ENCODE measurements at places on chromosomes 12 and 14.
A peak's percentile ranks its signal among the peaks of the same experiment; 100 is the strongest.

GRCh38 chr12:70367258-70368141, 1.4 kb downstream of the KCNMB4 start:
- no peak for DNase-seq

GRCh38 chr12:57161491-57161890, 14.1 kb upstream of the LRP1-AS start:
- DNase-seq = no peak

DNA sequence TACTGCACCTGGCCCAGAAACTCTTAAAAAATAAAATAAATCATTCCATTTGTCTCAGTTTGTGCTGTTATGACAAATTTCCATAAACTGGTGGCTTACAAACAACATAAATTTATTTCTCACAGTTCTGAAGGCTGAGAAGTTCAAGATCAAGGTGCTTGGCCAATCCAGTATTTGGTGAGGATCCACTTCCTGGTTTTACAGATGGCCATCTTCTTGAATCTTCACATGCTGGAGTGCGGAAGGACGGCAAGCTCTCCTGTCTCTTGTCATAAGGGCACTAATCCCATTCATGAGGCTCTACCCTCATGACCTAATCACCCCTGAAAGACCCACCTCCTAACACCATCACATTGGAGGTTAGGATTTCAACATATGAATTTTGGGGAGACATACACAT, 29.9 kb upstream of the MYBPC1 start:
- peak; percentile 22 for DNase-seq

GRCh38 chr14:99359906-99360305, 87.9 kb upstream of the BCL11B start:
- no peak for DNase-seq

GRCh38 chr12:12079291-12079690, 8.6 kb downstream of the BCL2L14 start:
- no peak for DNase-seq

- no peak for DNase-seq
Measured at GRCh38 chr14:53841109-53842099, 115.2 kb downstream of the BMP4 start.

- no peak for DNase-seq
Measured at GRCh38 chr14:26833621-26834176, 235.9 kb upstream of the NOVA1 start.

DNA sequence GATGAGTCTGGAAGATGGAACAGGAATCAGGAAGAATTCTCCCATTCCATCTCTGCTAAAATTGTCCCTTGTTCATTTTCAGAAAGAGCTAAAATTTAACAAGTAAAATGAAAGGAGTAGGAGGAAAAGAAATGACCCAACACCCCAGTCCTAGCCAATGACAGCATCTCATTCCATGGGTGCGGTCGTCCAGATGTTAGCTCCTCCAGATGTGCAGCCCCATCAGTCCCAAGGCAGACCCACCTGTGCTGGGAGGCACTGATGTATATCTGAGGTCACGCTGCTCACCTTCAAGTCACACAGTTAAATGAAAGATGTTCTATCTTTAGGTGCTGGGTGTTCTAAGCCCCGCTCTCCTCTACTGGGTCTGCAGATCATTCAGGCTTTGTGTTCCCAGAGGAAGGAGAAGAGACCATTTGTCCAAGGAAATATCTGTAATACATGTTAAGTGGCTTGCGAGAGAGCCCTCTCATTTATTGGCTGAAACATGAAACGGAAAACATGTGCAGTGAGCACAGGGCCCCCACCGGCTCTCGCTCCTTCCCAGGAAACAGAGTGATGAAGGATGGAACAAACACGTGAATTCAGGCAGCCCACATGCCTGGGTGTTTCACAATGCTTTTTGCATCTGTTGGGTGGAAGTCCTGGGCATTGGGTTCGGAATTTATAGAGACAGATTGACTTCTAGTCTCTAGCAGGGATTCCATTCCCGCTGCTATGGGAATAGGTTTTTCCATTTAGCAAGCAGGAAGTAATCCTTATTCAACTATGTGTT, 294.6 kb downstream of the NUAK1 start:
- no peak for DNase-seq

DNA sequence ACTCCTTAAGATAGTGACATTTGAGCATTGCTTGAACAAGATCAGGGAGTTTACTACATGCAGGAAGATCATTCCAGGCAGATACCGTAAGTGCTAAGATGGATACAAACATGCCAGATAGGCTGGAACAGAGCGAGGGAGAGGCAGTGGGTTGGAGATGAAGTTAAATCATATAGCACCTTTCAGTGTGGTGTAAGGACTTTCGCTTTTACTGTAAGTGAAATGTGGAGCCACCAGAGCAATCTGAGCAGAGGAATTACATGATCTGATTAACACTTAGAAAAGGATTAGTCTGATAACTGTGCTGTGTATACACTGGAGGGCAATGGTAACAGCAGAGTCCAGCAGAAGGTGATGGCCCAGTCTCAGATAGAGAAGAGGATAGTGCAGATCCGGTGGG, 163.0 kb upstream of the SSTR1 start:
- DNase-seq = no peak

DNA sequence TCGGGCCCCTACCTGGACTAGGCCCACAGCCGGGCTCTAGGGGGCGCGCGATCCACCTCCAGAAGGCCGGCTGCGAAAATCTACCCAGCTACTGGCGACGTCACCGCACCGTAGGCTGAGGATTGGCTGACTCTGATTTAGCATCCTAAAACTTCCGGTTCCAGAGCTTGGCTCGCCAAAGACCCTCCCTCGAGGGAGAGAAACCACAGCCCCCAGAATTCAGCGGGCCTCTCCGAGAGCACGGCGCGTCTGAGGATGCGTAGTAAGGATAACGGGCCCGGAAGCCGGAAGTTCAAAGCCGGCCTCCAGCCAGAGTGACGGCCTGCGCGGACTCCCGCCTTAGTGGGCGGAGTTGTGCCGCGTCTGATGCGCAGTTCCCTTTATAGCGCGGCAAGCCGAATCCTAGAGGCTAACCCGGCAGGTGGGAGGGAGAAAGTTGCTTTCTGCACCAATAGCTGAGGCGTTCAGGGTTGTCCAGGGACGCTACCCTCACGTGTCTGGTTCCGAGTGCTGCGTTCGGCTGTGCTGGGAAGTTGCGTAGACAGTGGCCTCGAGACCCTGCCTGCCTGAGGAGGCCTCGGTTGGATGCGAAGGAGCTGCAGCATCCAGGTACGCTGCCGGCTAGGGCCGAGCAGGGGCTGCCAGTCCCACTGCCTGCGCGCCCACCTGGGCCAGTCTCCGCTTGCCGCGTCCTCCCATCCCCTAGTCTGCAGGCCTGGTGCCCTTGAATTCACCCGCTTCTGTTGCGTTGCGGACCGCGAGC, at the start of gene COX14:
Gene COX14, plus strand, starts transcription at position 544 of the 763 bp plus-strand sequence. CDS start 7,808 bp downstream, outside the sequence.
- DNase-seq = peak; percentile 99

- DNase-seq = no peak
Measured at GRCh38 chr14:71203306-71203705, 296.0 kb downstream of the PCNX1 start.

DNA sequence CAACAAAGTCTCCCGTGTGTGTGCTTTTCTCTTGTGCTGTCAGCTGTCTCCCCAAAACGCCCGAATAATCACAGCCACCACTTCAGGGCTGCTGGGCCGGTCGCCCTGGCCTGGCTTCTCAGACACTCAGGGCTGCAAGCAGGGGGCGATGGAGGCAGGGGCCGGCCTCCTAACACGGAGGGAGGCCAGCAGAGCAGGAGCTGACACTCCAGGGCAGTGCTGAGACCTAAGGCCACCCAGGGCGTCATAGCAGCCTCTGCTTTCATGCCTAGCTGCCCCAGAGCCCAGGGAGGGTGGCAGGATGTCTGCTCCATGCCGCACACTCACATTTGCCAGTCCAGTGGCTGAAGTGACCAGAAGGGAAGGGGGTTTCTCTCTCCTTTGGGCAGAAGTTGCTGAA, 25.6 kb downstream of the STX2 start:
- no peak for DNase-seq

DNA sequence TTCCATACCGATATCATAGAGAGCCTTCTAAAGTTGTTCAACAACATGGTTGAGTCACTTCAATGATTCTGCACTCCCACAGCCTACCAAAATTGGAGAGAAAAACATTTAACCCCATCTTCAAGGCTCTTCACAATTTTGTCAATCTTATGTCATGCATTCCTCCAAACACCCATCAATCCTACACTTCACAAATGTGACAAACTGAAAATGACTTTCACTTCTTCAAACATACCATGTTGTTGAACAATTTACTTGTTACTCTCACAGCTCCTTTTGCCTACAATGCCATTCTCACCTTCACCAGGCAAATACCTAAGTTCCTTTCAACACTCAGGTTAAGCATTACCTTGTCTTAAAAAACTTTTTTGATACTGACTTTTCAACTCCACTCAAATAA, 88.0 kb downstream of the OSBPL8 start:
- no peak for DNase-seq

GRCh38 chr12:49054096-49054495, 6.5 kb downstream of the KMT2D start:
- no peak for DNase-seq

DNA sequence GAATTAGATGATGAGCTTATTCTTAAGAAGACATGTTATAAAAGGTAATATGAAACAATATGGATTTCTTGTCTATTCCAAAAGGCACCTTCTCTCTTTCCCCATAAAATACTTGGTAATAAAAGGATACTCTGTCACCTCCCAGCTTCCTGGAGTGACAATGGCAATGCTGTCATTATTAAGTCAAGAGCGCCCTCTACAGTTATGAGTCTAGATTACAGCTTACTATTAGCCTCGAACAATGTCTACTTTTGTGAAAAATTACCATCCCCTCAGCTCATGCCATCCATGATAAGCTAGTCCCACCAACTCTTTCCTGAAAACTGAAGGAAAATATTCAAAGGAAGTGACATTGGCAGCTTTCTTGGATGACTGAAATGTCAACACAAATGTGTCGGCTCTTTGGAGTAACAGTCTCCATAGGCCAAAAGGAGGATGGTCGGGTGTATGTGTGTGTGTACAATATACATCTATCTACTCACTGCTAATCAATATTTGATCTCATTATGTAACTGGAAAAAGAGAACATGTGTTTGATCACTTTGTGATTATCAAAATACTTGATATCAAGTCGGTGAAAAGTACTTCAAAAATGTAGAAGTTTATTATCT, 48.7 kb upstream of the CDKN3 start:
- DNase-seq = peak; percentile 46

GRCh38 chr12:29563636-29564035, 66.2 kb upstream of the OVCH1 start:
- no peak for DNase-seq

GRCh38 chr12:108686780-108687179, 44.5 kb downstream of the CORO1C start:
- DNase-seq = no peak

DNA sequence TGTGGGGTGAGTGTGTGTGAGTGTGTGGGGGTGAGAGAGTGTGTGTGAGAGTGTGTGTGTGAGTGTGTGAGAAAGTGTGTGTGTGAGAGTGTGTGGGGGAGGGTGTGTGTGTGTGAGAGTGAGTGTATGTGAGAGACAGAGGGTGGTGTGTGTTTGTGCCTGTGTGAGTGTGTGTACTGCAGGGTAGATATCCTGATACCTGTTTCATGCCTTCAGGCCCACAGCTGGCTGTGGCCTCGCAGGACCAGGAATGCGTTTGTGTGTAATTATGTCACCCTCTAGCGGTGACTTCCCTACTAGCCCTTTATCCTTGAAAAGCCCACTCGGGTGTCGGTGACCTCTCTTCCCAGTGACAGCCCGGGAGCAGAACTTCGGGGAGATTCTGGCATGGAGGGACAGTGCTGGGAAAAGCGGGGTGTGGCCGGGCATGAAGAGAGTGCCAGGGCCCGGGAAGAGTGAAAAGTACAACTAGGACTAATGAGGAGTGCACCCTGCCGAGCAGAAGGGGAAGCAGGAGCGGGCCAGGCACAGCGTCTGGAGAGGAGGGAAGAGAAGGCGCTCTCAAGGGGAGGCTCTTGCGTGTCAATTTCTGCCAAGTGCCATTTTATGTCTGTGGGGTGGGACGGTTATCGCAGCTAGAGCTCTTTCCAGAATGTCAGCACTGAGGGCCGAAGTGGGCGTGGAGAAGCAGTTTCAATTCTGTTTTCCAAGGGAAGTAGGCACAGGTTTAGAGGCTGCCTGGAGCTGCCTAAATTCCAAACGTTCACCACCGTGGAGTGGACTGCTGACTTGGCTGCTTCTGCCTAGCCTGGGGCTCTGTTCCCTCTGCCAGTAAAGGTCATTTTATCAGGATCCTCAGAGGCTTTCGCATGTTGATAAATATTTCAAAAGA, 11.0 kb upstream of the FBXL14 start:
- peak; percentile 62 for DNase-seq

GRCh38 chr14:60356386-60356785, 107.4 kb downstream of the PPM1A start:
- no peak for DNase-seq

GRCh38 chr12:29428633-29429032, 47.7 kb upstream of the ERGIC2 start:
- no peak for DNase-seq

- no peak for DNase-seq
Measured at GRCh38 chr12:31353750-31354708, 28.1 kb upstream of the SINHCAF start.

DNA sequence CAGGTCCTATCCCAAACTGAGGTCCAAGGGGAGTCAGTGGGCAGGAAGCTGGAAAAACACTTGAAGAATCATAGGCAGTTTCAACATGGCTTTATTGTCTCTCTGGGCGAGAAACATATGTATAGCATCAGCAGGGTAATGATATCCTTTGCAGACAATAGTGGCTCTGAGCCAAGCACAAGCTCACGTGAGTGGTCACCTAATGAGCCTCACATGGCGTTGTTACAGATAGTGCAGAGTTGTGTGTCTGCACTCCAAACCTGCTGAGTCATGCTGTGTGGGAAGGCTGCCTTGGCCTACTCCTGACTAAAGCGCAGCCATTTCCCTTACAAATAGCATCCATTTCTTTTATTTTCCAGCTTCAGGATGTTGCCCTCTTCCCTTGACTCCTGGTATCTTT, 105.2 kb upstream of the SYT1 start:
- no peak for DNase-seq

DNA sequence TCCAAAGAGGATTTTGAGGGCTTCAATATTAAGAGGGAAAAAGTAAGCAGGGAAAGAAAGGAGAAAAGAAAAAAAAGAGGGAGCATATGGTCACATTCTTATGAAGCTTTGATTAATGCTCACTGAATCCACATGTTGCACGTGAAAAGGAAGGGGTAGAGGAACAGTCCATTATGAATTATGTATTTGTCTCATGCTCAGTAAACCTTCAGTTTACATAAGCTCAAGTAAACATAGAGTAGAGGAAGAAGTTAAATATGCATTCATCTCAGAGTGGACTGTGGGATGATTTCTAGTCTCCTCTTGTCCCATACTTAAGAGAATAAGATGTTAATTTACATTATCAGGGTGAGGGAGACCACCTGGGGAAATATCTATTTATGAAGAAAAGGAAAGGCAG, 334.5 kb downstream of the IPO8 start:
- no peak for DNase-seq

DNA sequence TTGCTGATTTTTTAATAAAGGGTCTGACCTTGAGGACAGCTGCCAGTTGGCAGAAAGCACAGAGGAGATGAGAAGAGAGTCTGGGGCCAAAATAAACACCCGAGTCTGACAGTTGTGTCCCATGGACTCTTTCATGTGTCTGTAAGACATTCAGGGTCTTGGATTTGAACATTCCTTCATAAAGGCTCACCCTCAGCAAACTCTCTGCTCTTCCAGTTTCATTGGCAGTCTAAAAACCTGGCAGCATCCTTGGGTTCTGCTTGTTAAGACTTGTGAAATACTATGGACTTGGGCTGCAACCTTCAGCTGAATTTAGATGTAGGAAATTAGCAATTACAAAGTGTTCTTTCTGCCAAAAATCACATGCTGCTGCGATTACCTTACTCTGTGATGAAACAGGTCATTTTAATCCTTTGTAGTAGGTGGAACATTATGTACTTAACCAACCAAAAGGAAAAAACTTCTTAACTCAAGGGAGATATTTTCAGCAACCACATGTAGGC, 32.0 kb upstream of the LMNTD1 start:
- DNase-seq = no peak
